Naive thymus-derived CD8-positive, alpha-beta T cell (primary cell): ENCODE measurements at places on chromosomes 6 and 20.

DNA sequence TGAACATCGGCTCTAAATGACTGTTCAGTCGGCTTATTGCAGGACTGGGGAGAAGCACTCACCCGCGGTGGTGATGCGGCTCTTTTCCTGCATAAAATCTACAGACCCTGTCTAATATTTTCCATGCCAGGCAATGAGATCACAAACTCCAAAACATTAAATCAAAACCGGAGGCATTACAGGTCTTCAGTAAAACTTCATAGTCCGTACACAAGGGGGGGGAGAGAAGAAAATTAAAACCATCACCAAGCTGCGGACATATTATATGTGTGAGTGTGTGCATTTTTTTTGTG is 6.3 kb upstream of the PAX1 start:
- DNase-seq, result no peak

- no peak for DNase-seq
These were observed 590.6 kb downstream of the QKI start for GRCh38 chr6:164005004-164005711.

- no peak for DNase-seq
These were observed 20.2 kb downstream of the TTLL9 start for GRCh38 chr20:31890646-31891045.

DNA sequence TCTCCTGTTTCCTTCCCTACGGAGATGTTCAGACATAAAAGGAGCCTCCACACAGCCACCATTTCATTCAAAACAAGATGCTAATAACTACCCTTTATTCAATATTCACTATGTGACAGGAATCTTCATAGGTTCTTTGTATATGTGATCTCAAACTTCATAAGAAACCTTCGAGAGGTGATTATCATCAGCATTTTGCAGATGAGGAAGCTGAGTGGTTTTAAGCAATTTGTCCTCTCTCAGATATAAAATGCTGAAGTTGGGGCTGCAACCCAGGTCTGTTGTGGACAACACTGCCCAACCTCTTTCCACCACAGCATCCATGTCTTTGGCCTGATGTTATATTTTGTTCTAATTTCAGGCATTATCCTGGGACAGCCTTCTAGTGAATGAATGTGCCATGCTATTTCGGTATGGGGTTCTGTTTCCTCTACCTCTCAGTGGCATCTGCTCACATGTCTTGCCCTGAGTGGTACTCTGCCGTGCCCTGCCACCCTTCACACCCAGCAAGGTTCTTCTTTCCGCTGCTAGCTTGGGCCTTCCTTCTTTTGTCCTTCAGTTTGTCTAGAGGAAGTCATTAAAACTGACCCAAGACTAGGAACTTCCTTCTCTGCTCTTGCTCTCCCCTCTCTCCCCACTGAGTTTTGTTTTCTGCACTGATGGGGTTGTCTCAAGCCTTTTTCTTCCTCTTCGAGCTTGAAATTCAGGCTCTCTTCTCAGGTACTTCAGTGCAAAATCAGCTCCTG is 300.9 kb upstream of the PRDM1 start:
- no peak for DNase-seq

GRCh38 chr6:11096109-11096508 is 2.5 kb downstream of the SMIM13 start:
- DNase-seq, result no peak

GRCh38 chr6:11769811-11770545 is 8.6 kb downstream of the ADTRP start:
- no peak for DNase-seq

DNA sequence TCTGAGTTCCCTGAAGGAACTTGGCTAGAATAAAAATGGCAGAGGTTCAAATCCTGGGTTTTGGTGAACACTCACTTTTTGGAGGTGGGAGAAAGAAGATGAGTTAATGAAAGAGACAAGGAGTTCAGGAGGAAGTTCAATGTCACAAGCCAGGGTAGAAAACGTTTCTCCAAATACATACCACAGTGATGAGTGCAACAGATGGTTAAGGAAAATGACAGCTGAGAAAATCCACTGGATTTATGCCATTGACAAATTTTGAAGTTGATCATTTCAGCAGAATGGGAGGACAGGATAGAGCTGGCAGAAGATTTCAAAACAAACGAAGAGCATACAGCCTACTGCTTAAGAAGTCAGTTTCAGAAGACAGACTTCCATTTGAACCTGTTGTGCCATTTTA is 122.7 kb downstream of the GFRAL start:
- DNase-seq, result no peak

GRCh38 chr6:39391182-39391581 is 68.7 kb upstream of the KCNK16 start:
- no peak for DNase-seq

GRCh38 chr6:6057442-6058053 is 50.8 kb upstream of the NRN1 start:
- DNase-seq, result peak; percentile 53

- DNase-seq, result no peak
These were observed 328.5 kb upstream of the PRDM1 start for GRCh38 chr6:105757512-105758200.

DNA sequence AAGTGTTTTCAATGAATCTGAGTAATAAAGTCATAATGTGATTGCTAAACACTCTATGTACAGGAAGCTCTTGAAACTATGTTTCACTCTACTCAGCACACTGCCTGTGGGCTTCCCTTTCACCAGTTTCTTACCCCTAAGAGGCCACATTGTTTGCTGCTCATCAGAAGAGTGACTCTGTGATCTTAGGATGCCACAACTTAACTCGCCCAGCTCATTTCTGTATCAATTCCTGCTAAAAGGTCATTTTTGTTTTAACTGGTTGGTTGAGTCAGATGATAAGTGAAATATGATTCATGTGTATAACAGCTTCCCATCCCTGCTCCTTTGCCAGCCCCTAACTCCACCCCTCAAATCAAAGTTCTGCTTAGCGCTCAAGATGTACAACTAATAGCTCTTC is 9.8 kb upstream of the NDUFAF4 start:
- DNase-seq, result no peak

- no peak for DNase-seq
These were observed 60.4 kb downstream of the HAO1 start for GRCh38 chr20:7879883-7880282.

DNA sequence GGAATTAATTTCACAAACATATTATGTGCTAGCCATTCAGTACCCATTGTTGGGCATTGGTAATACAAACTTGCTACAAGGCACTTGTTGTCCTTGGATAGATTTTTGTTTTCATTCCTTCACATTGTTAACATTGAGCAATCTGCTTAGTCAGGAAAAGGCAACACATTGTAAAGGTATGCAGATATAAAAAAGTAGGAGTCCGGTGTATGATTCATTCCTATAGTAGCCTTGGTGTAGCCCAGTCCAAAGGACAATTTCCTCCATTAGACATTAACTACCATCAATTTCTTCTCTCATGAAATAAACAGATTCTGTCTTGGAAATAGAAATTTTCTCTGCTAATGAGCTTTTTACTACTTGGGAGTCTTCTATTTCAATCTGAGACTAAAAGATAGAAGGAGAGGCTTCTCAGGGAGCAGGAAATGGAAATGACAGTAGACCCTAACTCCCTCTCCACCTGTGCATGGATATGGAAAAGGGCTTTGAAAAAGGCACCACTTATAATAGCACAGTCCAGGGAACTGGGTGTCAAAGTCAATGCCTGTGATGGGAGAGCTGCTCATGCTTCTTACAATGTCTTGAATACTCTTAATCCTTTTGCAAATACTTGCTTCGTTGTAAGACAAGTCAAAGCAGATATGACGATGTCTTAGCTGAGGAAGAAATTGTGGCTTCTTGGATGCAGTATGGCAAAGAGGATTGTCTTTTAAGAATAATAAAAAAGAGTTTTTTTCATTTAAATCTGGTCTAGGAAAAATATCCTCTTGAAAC is 369.4 kb upstream of the CITED2 start:
- no peak for DNase-seq

DNA sequence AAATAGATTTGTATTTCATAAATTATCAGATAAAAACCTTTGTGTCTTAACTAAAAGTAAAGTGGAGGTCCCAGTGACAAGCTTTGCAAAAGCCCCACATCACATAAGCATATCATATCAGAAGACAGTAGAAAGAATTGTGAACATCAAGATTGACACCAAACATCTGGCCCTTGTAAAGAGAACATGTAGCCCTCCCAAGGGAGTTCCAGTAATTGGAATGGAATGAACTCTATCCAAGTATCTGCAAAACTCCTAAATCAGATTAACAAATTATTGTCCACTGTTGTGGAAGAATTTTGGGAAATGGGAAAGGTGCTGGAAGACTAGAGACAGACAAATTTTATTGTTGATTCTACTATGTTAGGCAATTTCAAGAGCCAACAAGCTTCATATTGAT is 268.8 kb downstream of the KCNQ5 start:
- DNase-seq, result no peak

GRCh38 chr6:87756858-87757257 is 54.8 kb upstream of the AKIRIN2 start:
- DNase-seq, result no peak

GRCh38 chr20:3352202-3352601 is 55.3 kb downstream of the DNAAF9 start:
- DNase-seq, result no peak

DNA sequence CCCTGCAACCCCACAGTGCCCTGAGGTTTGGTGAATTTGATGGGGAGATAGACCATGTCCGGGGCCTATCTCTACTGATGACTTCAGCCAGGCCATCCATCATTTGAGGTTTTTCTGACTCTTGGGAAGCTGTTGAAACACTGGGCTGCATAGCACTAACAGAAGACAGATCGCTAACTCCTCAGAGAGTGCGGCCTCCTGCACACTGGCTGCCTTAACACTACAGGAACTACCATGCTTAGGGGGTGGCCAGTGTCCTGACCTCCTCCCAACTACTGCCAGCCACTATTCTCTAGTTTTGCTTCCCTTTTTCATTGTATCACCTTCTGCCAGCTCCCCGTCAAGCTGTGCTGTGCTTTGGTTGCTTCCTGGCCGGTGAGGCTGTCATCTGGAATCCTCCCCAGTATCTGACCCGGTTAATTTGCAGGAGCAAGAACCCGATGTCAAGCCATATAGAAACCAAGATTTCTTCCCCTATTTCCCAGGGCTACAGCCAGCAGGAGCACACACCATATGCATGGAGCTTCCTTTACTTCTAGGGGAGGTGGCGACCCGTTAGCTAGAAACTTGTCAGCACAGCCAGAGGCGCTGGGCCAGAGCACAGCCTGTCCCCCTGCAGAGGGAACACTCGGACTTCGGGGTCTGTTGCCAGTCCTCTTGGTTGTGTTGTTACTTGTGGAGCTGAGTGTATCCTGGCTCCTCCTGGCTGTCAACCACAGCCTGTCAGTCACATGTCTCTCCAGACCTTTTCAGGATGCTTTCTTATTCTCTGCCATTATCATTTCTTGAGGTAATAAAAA is 57.3 kb upstream of the TRAF3IP2 start:
- no peak for DNase-seq

DNA sequence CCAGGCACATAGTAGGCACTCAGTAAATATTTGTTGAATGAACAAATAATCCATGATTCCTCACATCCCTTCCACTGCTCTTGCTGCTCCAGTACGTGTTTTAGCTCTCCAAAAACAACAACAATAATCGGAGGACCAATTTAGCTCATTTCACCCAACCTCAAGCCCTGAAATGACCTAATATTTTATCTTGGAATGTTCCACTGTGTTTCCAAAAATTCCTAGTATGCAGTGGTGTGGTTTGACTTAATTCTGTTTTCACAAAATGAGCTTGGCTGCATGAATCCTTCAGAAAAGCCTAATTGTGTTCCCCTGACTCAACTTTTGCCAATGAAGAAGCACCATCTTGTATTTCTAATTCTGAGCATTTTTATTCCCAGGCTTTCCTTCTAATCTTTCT is 168.0 kb upstream of the PHACTR1 start:
- DNase-seq, result no peak

DNA sequence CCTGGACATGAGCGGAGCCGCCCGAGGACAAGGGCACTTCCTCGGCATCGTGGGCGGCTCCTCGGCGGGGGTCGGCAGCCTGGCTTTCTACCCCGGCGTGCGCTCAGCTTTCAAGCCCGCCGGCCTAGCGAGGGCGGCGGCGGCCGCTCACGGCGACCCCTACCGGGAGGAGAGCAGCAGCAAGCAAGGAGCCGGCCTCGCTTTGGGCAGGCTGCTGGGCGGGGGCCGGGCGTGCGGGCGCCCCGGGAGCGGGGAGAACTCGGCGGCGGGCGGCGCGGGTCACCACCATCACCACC is 6.7 kb downstream of the PRDM13 start:
- DNase-seq, result no peak

- no peak for DNase-seq
These were observed 12.7 kb upstream of the HLA-DRB1 start for GRCh38 chr6:32602383-32602782.

DNA sequence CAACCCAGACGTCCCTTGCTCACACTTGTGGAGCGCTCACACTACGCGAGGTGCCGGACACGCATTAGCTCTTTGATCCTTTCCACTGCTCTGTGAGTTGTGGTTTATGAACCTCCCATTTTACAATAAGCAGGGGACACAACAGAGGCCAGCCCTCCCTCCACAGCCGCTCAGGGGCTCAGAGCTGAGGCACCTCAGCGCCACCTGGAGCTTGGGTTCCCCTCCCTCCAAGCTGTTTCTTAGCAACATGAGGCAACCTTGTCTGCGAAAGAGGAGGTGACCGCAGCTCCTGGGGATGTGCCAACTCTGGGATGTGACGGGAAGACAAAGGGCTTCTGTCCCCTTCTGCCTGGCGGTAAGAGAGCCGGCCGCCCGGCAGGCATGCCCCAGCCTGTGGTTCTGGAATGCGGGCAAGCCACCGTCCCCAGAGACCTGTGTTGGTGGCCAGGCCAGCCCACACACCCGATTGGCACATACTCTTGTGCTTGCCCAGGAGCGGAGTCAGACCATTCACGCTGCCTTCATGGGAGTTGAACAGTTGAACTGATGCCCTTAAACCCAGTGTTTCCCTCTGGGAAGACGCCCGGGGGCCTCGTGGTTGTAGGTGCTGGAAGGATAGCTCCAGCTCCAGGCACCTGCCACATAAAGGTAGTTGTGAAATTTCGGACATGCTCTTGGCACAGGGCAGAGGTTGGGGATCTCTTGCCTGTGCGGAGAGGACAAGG is 44.5 kb downstream of the RBM38 start:
- DNase-seq, result peak; percentile 77

DNA sequence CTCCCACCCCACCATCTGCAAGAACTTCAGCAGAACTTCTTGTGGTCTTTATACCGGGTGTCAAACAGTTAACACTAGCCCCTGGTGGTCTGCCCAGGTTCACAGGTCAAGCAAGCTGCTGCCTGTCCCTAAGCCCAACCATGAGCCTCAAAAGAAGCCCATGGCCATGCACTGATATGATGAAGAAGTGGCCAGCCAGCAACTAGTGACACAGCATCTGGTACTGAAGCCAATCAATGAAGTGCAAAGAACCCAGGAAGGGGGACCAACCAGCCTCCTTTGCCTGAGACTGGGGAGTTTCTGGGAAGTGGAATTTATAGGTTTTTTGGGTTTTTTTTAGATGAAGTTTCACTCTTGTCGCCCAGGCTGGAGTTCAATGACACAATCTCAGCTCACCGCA is 127.8 kb downstream of the MAFB start:
- no peak for DNase-seq

GRCh38 chr20:17825252-17825959 is 125.6 kb downstream of the BANF2 start:
- DNase-seq, result no peak
